IMR-90 (cell line): ENCODE measurements at places on chromosomes 6 and 20. TPM values are rescaled to one million over a fixed set of nuclear protein-coding genes. Genes with fewer than 3 reads are reported as not detected.
A peak's percentile ranks its signal among the peaks of the same experiment; 100 is the strongest.

DNA sequence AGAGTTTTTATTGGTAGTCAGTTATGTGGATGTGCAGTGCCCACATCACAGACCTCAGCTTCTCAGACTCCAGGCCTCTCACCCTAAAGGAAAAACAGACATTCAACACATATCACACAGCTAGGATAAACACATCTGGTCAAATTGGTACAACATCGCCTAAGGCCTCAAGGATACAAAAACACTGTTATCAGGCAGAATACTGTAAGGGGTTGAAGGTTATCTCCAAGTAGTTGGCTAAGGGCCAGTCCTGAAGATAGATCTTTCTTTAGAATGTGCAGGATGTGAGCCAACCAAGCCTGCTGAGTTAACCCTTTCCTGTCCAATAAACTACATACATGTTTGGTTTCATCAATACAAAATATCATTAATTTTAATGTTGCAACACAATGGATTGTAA is 308.4 kb upstream of the GJE1 start:
- no peak for DNase-seq

- no peak for DNase-seq
Measured at GRCh38 chr6:124798942-124799496, 163.2 kb upstream of the RNF217 start.

- DNase-seq, result peak; percentile 85
Measured at GRCh38 chr6:30130887-30131862, 4.8 kb upstream of the TRIM40 start.

DNA sequence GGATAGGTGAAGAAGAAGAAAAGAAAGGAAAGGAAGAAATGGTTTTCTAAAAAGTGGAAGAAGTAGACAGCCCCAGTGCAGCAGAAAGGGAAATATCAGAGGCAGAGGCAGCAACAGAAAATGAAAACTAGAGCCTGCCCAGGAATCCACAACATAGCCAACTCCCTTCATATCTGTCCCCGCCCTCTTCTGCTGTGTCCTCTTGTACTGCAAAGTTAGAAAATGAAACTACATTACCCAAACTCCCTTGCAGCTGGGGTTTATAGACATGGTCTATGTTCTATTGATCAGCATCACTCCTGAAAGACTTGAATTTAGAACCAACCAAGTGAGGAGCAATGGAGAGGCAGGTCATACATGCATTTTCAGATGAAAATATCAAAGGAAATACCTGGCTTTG is 200.5 kb upstream of the PHACTR1 start:
- no peak for DNase-seq

Gene EDN3
- not detected in 2 replicates for total RNA-seq

Gene GMDS
- 7.3 and 9.4 TPM in 2 replicates for total RNA-seq

Gene C6orf132
- total RNA-seq, result 0.72 and 1.1 TPM in 2 replicates
